ENCODE measurements at places on chromosomes 6 and 20.

DNA sequence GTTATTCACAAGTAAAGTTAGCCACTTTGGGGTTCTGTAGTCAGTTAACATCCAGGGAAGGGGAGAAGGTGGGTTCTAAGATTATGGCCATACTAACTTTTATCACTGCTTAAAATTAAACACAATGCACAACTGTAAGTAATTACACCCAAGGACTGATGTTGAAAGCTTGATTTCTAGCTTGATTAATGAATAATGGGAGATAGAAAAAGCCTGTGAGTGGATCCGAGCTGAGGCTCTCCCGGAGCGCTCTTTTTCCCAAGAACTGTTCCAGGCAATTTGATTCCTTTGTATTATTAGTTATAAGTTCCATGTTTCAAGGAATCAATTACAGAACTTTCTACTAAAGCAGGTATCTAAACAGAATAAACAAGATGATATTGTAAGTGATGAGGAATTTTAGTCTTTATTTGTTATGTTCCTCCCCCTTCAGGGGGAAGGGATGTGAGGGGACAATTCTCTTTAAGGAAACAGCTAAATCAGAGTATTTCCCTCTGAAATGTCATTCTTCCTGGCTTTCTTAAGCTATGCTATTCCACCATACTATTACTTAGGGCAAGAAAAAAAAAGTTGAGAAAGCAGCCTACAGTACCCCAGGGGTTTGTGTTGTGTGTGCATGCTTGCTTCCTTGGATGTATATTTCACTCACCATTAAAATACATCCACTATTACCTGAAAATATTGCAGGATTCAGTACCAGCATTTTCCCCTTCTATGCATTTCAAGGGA, 3.8 kb downstream of the TSHZ2 start:
- DNase-seq = no peak

DNA sequence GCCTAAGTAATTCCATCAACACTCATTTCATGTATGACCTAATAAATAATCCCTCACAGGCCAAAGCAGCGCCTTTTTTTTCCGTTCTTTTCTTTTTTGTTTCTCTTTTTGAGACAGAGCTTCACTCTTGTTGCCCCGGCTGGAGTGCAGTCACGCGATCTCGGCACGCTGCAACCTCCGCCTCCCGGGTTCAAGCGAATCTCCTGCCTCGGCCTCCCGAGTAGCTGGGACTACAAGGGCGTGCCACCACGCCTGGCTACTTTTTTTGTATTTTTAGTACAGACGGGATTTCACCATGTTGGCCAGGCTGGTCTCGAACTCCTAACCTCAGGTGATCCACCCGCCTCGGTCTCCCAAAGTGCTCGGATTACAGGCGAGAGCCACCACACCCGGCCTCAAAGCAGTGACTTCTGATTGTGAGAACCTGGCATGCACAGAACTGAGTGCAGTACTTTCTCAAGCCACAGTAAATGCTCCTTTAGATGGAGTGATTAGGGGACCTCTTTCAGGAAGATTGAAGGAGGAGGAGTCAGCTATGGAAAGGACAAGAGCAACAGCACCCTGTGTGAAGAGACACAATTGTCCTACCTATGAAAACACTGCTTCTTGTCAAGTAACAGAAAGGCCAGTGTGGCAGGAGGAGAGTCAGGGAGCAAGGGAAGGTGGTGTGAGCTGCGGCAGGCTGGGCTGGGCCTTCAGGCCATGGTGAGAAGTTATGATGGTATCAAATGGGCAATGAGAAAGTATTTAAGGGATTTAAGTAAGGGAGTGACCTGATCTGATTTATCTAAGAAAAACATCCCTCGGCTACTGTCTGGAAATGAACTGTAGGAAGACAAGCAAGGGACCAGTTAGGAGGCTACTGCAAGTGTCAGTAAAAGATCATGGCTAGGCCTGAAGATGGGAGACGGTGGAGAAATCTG, 1.7 kb upstream of the SCAF8 start:
- DNase-seq = no peak

DNA sequence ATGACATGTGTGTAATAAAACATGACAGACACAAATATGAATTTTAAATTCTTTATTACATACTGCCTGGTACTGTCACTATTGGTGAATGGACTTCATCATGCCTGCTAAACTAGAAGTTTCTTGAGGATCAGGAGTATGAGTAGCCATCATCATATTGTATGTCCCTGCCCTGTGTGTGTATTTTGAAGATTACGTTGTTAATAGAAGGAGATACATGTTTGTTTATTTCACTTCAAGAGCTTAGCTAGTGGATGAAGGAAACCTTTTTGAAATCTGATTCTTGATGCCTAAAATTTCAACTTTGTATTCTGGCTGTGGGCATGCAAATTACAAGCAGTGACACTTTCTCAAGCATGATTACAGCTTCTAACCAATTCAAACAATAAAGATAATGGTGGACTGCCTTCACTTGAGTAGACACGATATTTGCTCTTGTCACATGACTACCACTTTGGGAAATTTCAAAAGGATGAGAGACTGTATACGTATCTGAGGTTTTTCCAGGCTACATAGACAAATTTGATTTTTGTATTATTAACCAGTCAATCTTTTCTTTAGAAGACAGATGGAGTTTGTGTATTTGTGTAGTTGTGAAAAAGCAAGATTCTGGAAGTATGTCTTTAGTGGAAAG, 3.5 kb downstream of the TBPL1 start:
- no peak for DNase-seq

GRCh38 chr6:150534553-150534952, 65.1 kb upstream of the PLEKHG1 start:
- no peak for DNase-seq

GRCh38 chr6:160106010-160106409, 15.6 kb upstream of the SLC22A1 start:
- no peak for DNase-seq

DNA sequence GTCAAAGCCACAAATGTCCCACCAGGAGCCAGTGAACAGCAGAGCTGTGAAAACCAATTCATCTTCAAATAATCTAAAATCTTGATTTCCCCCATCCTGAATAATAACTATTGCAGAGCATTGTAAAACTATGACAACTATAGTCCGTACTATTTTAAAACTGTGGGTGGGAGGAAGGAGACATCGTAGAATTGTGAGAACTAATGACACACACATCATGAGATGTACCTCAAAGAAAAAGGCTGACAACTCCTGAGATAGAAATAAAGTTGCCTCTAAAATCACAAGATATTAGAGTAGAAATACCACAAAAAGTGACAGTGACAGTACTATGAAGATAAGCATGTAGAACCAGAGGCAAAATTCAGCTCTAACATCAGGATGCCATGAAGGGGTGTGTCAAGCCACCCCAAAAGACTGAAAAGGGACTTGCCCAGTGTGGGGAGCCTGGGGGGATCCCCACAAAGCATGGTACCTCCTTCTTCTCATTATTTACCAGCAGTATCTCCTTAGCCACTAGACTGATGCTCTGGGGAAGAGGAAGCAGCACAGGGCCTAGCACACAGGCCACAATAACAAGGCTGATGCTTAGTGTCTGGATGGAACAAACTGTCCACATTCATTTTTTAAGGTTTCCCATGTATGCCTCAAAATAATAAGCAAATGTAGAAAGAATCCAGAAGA, 13.4 kb downstream of the NAPB start:
- DNase-seq = no peak

GRCh38 chr20:58241766-58242465, 13.5 kb upstream of the ANKRD60 start:
- no peak for DNase-seq

DNA sequence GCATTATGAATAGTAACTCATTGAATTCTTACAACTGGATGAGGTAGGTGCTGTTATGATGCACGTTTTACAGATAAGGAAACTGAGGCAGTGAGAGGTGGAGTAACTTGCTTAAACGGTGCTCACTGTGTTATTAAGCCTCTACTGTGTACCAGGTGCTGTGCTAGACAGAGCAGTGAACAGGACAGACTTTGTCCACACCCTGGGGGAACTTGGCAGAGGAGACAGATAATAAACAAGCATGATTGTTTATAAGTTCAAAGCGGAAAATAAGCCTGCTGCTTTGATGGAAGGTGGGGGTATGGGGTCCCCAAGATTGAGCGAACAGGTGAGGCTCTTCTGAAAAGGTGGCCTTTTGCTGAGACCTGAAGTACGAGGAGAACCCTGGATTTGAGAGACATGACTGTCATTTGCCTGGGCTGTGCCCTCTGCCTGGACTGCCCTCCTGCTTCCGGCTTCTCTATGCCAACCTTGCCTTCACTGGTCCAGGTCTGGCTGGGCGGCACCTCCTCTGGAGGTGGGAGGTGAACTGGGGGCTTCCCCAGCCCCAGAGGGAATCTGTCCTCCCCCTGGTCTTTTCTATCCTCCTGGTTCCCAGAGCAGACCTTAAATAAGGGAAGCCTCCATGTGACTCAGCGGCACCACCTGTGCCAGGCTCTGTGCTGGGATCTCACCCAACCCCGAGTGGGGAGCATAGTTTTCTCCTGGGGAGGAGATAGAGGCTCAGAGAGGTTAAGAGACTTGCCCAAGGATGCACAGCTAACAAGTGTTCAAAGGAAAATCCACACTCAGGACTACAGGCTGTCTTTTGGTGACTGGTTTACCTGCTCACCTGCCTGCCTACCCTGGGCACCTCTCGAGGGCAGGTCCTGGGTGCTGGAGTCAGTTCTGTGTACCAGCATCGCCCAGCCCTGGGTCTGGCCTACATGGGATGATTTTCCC, 59.1 kb downstream of the CEBPB start:
- no peak for DNase-seq
